Aorta (tissue), 5 donors: ENCODE measurements at places on chromosomes 11 and 22. TPM values are rescaled to one million over a fixed set of nuclear protein-coding genes. Genes with fewer than 3 reads are reported as not detected.
A peak's percentile ranks its signal among the peaks of the same experiment; 100 is the strongest.

- no peak for DNase-seq
Measured at GRCh38 chr11:108500721-108501120, 2.5 kb upstream of the POGLUT3 start.

DNA sequence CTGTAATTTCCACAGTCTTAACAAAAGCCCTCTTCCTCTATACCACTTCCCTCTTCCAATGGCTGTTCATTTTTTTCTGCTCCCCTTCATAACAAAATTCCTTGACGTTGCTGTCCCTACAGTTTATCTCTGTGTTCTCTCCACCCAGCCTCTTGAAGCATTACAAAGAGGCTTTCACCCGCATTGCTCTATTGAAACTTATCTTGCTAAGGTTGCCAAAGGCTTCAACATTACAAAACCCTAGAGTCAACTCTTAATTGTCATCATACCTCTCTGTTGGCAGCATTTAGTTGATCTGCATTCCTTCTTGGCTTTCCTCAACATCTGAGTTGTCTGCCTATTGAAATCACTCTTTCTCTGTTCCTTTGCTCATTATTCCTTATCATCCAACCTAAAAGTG, 1055.7 kb downstream of the JRKL start:
- no peak for DNase-seq

DNA sequence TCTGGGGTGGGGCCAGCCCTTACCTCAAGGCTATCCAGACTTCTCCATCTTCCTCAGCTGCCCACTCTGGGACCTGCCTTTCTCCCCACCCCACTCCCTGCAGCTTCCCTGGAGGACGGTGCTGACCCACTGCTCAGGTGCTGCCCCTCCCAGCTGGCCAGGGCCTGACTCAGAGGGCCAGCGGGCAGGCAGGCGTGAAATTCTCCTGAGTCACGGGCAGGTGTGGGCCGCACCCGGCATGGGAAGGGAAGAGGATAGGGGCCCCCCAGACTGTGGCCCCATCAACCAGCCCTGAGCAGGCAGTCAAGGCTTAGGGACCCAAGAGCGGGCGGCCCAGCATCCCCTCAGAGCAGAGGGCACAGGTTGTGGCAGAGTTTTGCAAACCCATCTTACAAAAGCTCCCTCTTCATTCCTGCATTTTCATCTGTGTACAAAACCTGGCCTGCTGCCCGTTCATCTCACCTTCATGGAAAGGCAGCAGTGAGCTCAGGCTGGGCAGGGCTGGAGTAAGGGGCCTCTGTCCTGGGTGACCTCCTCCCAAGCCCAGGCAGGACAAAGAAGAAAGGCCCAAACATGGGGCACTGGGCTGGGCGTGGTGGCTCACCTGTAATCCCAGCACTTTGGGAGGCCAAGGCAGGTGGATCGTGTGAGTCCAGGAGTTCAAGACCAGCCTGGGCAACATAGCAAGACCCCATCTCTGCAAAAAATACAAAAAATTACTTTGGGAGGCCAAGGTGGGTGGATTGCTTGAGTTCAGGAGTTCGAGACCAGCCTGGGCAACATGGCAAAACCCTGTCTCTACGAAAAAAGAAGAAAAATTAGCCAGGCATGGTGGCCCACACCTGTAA, 6.1 kb downstream of the RHOD start:
- DNase-seq: peak; percentile 60

DNA sequence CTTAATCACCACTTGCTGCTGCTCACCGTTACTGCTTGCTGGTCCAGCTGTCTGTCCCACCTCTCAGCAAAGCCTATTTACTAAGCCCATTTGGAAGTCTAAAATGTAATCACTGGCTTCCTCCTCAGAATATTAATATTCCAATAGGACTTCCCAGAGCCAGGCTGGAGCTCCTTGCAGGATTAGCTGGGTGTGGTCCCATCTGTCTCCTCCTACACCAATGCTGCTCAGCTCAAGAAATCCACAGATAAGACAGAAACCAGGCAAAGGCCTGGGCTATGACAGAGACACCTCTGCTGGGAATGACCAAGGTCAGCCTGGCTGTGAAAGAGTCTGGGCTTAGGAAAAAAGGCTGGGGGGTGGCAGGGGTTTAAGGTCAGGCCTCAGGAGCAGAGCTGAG, 317.8 kb downstream of the BUD13 start:
- DNase-seq: no peak

DNA sequence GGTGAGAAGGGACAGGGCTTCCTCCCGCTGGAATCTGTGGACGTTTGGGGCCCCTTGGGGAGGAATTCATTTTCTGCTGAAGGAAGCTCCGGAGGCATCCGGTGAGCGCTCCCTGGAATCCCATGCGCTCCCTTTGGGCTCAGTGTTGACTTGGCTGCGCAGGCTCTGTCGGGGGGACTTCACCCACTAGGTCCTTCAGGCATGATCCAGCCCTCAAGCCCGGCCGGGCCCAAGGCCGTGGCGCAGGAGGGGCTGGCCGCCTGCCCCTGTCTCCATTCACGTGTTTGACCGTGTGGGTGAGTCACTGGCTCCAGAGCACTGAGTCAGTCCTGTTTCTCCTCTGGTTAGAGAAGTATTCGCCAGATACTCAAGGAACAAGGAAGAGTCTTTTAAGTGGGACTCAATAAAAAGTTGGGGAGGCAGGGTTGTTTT, 1.4 kb downstream of the CTTN start:
- DNase-seq: peak; percentile 93

SLC17A6 gene
- not detected for total RNA-seq

C11orf16 gene
- total RNA-seq: not detected

DNA sequence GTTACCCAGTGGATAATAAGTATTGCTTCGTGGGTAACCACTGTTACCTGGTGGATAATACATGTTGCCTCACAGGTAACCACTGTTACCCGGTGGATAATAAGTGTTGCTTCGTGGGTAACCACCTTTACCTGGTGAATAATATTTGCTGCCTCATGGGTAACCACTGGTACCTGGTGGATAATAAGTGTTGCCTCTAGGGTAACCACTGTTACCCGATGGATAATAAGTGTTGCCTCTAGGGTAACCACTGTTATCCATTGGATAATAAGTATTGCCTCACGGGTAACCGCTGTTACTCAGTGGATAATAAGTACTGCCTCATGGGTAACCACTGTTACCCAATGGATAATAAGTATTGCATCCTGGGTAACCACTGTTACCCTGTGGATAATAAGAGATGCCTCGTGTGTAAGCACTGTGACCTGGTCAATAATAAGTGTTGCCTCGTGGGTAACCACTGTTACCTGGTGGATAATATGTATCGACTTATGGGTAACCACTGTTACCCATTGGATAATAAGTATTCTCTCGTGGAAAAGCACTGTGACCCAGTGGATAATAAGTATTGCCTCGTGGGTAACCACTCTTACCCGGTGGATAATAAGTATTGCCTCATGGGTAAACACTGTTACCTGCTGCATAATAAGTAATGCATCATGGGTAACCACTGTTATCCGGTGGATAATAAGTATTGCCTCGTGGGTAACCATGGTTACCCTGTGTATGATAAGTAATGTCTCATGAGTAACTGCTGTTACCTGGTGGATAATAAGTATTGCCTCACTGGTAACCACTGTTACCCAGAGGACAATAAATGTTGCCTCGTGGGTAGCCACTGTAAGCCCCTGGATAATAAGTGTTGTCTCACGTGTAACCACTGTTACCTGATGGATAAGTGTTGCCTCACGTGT, 20.1 kb upstream of the NXPE4 start:
- no peak for DNase-seq

GLYAT gene
- total RNA-seq: not detected

DNA sequence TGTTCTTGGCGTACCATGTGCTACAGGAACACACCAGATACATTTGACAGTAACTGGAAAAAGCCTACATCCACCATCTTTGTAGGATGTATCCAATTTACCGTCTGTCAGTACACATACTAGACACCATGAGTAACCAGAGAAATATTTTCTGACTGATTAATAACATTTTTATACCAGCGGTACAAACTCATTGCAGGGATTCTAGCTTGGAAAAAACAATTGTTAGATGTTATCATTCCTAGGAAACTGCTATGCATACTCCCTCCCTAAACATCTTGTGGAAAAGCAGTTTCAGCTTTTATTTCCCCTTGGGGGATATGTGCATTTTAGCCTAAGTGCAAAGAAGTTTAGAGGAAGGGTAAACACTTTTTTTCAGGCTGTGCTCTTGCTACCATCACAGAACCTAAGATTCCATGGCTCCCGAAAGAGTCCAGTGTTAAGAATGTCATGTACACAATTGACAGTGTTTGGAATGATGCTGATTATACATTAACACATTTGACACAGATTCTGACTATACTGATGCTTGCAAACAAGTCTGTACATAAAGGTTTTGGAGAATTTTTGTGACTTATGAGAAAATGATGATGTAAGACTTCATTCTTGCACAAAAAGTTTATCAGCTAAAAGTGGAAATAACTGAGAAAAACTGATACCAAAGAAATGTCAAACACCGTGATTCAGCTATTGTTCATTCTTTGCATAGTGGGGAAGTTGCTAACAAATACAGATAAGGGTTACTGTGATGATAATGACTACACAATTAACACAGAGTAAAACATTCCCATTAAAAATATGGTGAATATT, 23.7 kb downstream of the NCF4 start:
- DNase-seq: no peak

MIEF1 gene
- 20.1 TPM for total RNA-seq

OR51B2 gene
- total RNA-seq: not detected

- no peak for DNase-seq
Measured at GRCh38 chr11:118442908-118443589, 6.8 kb downstream of the KMT2A start.

DNA sequence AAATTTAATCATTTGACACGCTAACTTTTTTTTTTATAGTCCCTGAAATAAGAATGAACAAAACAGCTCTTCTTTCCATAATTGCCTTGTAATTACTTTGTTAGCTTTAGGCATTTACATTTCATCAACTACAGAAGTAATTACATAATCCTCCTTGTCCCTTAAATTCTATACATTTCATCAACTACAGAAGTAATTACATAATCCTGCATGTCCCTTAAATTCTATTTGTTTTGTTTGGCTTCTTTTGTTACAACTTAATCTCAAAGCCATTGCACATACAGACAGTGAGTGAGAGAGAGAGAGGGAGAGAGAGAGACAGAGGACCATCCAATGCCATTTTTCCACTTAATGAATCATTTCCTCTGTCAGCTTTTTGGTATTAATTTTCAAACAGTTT, 873.2 kb downstream of the METTL15 start:
- no peak for DNase-seq

SCGB2A2 gene
- total RNA-seq: not detected

HORMAD2 gene
- not detected for total RNA-seq

- no peak for DNase-seq
Measured at GRCh38 chr11:116344601-116345000, 428.2 kb downstream of the BUD13 start.

DNA sequence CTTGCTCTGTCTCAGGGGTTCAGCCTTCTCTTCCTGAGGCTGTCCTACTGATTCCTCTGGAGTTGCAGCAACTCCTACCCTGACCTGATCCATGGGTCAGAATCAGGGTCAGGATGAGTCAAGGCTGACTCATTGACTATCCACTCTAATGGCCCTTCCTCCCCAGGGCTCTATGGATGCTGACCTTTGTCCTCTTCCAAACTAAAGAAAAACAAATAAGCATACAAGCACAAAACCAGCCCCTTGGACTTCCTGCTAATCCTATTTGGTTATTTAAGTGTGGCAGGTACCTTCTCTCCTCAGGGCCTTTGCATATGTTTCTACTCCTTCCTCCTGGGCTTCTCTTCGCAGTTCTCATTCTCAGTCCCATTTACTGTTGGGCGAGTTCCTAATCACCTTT, 204.5 kb upstream of the NAV2 start:
- no peak for DNase-seq

BAIAP2L2 gene
- total RNA-seq: 0.48 TPM

C11orf65 gene
- total RNA-seq: not detected

GRCh38 chr11:27526535-27526934, 20.0 kb upstream of the LIN7C start:
- DNase-seq: no peak

DNA sequence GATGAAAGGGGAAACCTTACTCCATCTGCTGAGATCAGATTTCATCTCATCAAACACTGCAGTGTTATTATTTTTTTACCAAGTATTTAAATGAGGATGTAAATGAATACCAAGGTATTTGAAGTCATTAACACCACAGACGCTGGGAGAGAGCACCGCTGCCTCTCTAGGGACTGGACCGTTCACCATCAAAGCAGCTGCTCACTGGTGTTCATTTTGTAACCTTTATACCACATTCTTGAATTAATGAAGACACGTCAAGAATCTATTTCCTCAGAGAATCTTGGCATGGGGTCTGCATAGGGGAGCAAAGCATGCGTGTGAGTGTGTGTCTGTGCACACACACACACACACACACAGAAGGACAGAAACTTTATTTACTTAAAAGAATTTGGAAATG, 15.6 kb downstream of the SIAE start:
- DNase-seq: no peak
